CD4-positive, alpha-beta T cell treated with Interleukin-6 for 4 hours (primary cell): ENCODE measurements at places on chromosomes 3 and 15.
A peak's percentile ranks its signal among the peaks of the same experiment; 100 is the strongest.

DNA sequence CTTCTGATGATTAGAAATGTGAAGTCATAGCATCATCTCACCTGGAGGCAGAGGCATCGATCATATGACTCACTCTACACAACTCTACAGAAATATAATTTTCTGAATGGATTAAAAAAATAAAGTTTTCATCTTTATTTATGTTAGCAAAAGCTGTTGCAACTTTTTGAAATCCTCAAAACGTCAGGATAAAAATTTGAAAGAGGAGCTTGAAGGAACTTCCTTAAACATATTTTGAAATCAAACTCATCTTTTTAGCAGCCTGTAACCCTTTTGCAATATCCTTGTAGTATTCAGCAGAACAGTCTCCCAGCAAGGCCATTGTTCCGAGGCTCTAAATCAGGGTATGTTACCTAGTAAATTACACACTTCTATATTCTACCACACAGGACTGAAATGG, 985.4 kb downstream of the PLOD2 start:
- no peak for DNase-seq

GRCh38 chr3:132421832-132422231, 4.5 kb downstream of the DNAJC13 start:
- no peak for DNase-seq

DNA sequence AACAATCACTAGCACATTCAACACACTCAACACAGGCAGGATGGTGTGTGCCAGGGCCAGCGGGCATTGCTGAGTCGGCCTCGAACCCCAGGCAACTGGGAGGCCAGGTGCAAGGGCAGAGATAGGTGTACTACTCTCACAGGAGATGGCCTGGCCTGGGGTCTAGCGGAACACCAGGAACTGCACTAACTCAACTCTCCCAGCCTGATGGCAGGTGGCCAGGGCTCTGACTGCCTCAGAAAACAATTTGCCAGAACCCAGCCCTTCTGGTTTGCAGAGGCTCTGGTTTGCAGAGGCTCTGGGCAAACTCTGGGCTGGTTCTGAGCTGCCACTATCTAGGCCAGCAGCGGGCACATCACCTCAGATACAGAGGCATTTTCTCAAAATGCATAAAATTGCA, 229.2 kb upstream of the CHRNA7 start:
- DNase-seq, result no peak

- DNase-seq, result no peak
Measured at GRCh38 chr3:141895731-141896130, 19.3 kb downstream of the ATP1B3 start.

GRCh38 chr3:195394024-195394423, 48.8 kb downstream of the ACAP2 start:
- no peak for DNase-seq

GRCh38 chr15:96578393-96578792, 247.9 kb downstream of the NR2F2 start:
- DNase-seq, result no peak

- DNase-seq, result no peak
Measured at GRCh38 chr3:183283886-183284285, 30.8 kb downstream of the B3GNT5 start.

DNA sequence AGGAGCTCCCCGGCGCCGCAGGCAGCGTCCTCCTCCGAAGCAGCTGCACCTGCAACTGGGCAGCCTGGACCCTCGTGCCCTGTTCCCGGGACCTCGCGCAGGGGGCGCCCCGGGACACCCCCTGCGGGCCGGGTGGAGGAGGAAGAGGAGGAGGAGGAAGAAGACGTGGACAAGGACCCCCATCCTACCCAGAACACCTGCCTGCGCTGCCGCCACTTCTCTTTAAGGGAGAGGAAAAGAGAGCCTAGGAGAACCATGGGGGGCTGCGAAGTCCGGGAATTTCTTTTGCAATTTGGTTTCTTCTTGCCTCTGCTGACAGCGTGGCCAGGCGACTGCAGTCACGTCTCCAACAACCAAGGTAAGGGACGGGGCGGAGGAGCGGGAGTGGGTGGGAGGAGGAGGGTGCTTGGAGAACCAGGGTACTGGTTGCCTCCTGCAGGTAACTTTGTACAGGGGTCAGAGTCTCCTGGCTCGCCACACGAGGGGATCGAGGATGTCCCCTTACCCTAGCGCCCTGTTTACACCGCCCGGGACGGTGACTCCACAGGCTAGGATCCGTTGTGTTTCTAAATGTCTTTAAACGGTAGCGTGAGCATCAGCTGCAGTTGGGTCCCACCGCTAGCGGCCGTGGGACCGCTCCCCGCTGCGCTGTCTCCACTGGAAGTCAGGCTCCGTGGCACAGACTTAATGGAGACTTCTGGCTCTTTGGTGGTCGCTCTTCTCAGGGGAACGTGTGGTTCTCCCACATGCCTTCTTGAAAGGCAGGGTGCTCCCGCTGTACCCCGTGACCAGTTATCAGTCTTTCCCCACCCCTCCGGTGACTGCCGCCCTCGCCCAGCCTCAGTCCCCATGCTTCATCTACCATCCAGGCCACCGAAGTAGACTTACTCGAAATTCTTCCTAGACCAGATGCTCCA, 515 bp downstream of the EPHA6 start:
- DNase-seq, result no peak

GRCh38 chr15:36501063-36501678, 78.3 kb upstream of the CDIN1 start:
- DNase-seq, result no peak

DNA sequence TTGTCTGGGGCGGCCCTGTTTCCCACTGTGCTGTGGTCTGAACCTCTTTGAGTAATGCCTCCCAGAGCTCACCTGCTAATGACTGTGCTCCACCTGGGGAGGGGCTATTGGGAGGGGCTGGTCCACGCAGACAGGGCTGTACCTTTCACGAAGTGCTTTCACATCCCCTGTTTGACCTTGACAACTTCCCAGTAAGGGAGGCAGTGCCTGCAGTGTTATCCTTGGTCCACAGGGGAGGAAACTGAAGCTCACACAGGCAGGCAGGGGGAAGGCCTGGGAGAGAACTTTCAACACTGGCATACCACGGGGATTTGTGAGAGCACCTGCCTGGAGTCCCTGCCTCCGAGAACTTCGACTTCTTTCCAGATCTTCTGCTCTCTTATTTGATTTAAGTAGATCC, 91.2 kb downstream of the CACNA1D start:
- DNase-seq, result no peak

- peak; percentile 26 for DNase-seq
Measured at GRCh38 chr3:5304789-5305683, 117.5 kb downstream of the EDEM1 start.

DNA sequence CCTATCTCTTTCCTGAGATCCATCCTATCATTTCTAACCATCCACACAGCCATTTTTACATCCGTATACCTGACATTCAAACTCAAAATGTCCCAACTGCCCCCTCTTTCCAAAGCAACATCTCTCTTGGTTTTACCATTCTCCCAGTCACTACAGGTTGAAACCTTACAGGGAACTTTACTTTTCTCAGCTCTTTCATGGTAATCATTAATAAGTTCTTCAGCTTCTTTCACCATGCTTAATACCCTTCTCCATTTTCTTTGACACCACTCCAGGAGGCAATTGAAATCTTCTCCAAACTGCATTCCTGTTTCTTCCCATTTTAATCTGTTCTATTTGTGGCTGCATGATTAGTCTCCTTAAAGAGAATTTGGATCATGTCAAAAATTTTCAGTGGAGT, 352.5 kb downstream of the GAP43 start:
- DNase-seq, result no peak

DNA sequence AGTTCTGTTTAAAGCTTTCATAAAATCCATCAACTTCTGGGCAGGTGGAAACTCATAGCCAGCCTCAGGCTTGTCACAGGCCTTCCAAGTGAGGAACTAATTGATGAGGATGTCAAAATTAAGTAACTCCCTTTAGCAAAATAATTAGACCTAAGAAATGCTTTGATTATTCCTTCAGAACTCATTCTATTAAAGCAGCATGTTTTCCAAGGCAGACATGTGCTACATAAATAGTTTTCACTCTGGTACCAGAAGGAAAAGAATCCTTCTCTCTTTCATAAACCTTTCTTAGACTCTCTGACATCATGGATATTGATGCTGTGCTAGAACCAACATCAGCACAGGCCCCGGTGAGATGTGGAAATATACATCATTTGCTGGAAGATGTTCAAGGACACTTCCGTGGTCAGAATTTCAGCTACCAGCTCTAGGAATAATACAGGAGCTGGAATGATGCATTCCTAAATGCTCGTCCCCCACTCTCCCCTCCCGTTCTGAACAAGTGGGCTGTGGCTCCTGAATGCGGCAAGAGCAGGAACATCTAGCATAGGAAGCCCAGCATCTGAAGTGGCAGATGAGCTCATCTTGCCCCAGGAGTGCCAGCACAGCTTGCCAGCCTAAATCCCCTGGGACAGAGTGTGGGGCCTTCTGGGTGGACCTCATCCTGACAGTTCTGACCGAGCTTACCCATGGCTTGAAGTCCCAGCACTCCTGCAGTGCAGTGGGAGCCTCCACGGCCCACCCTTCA, 82.4 kb downstream of the WWTR1 start:
- no peak for DNase-seq

DNA sequence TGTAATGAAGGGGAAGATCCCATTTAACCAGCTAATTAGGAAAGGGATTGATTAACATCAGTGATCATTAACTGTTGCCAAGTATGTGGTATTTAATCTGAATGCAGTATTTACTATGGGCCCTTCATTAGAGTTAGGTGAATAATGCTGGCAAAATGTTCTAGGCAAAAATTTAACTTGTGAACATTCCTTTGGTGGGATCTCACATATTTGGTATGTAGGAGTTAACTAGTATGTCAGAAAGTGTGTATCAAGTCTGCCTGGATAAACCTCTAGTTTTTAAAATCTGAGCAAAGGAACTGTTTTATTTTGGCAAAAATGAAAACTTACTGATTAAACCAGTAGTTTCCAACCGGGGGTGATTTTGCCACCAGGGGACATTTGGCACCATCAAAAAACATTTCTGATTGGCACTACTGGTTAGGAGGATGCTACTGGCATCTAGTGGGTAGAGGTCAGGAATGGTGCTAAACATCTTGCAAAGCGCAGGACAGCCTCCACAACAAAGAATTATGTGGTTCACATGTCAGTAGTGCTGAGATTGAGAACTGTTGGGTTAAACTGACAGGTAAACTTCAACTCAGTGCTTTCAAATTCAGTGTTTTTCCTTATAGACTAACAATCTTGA, 22.5 kb downstream of the LRTM1 start:
- DNase-seq, result no peak

DNA sequence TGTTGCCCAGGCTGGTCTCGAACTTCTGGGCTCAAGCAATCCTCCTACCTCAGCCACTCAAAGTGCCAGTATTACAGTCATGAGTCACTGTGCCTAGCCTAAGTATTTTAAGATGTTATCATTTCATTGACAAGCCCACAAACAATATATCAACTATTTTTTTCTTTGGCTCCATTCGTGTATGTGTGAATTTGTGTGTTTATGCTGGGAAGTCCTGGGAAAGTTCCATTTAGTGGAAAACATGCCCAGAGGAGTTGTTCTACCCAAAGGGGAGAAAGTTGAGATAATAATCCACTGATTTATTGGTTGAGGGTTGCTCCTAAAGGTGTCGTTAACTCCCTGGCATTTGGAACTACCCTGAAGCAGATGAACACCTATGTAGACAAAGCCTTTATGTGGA, 58.8 kb downstream of the KIF9 start:
- no peak for DNase-seq

DNA sequence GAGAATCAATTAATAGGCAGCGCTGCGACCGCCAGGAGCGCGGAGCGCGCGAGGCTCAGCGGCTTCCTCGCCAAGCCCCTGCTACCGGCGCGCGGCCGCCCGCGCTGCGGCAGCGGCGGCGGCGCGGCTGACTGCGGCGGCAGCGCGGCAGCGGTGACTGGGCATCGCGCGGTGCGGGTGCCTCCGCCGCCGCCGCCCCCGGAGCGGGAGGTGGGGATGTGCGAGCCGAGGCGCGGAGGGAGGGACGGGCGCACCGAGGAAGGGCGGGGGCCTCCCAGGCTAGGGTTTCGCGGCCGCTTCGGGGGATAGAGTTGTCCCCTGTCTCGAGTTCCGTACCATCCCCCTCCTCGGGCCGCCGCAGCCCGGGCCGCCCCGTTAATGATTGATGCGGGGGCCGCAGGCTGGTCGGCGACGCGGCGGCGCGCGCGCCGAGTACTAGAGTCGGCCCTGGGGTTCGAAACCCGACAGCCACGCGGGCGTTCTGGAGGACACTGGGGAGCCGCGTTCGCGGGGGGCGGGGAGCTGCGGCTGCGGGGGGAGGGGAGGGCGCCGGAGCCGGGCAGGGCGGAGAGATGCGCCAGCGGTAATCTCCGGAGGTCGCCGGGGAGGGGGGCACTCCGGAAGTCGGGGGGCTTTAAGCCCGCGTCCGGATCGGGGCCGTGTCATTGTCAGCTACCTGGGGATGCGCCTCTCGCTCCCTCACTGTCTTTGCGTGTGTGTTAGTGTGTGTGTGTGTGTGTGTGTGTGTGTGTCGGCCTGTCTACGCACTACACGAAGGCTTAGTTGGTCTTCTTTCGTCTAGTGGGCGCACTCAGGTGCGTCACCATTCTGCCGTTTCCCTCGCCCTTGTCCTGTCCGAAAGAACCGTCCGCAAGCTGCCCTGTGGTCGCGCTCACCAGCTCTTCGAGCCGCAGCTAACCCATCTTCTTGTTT, at the start of gene PAQR9:
TSS of gene PAQR9 (minus strand) at position 159 of the 933 bp plus-strand sequence. CDS start 338 bp downstream, outside the sequence.
- no peak for DNase-seq

- DNase-seq, result no peak
Measured at GRCh38 chr3:102074946-102075345, 225.6 kb downstream of the NFKBIZ start.

- DNase-seq, result no peak
Measured at GRCh38 chr3:52458031-52458760, 2.8 kb downstream of the NISCH start.

DNA sequence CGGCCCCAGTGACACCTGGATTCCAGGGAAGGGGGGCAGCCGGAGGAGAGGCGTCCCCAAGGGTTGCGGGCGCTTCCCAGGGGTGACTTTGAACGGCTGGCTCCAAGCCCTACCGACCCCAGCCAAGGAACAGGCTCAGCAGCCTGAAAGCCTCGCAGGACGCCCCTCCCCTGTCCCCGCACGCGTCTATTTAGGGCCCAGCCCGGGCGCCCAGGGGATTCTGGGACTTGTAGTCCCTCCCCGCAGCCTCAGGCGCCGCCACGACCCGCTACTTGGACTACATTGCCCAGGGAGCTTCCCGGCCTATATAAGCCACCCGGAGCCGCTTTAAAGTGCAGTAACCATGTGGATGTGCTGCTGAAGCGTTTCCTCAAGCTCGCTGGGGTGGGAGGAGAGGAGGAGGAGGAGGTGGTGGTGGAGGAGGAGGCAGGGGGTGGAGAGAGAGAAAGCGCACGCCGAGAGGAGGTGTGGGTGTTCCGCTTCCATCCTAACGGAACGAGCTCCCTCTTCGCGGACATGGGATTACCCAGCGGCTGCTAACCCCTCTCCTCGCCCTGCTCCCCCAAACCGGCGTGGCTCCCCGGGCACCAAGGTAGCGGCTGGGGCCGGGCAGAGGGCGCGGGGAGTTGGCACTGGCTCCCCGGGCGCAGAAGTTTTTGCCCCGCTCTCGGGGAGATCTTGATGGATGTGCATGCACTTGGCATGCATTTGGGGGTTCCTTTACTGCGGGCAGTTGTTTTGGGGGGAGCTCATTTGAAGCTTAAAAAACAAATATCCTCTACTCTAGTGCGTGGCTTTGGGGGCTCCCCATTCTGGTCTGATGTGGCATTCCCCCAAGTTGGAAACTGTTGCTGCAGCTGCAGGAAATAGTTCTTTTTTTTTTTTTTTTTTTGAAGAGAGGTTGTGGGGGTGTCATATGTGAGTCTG, at the start of gene ITPR1:
TSS of gene ITPR1 (plus strand) at position 335 of the 927 bp plus-strand sequence. CDS start 23,144 bp downstream, outside the sequence.
- DNase-seq, result peak; percentile 99

- DNase-seq, result no peak
Measured at GRCh38 chr3:150117076-150117475, 146.4 kb upstream of the PFN2 start.
